ENCODE measurements at places on chromosomes 3 and 15.

GRCh38 chr3:100400780-100401673 is at the start of the genes LNP1 and TOMM70:
LNP1 (plus strand) TSS chr3:100401539; CDS start chr3:100429730, 28,191 bp downstream.
TOMM70 (minus strand) TSS chr3:100401089; CDS start chr3:100400949, 140 bp downstream.
- peak; percentile 97 for DNase-seq

- DNase-seq: no peak
These were observed 31.9 kb downstream of the AGTR1 start for GRCh38 chr3:148729476-148730055.

DNA sequence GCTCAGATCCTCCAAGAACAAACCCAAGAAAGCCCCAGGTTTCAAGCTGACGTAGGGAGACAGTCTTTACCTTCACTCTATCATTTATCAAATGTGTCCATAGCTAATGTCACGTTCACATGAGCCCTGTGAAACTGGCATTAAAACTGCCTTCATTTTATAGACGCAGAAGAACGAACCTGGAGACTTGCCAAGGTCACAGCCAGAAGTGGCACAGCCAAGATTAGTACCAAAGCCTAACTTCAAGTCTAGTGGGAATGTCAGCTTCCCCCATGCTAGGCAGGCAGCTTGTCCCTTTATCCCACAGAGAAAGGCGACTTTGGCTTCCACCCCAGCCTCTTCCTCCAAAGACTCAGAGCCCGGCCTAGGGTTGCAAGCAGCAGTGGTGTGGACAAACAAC is 517.2 kb downstream of the SHQ1 start:
- no peak for DNase-seq

GRCh38 chr3:108620250-108620649 is 30.7 kb downstream of the DZIP3 start:
- DNase-seq: no peak

- DNase-seq: no peak
These were observed 8.3 kb upstream of the UBE2E1 start for GRCh38 chr3:23797491-23797890.

DNA sequence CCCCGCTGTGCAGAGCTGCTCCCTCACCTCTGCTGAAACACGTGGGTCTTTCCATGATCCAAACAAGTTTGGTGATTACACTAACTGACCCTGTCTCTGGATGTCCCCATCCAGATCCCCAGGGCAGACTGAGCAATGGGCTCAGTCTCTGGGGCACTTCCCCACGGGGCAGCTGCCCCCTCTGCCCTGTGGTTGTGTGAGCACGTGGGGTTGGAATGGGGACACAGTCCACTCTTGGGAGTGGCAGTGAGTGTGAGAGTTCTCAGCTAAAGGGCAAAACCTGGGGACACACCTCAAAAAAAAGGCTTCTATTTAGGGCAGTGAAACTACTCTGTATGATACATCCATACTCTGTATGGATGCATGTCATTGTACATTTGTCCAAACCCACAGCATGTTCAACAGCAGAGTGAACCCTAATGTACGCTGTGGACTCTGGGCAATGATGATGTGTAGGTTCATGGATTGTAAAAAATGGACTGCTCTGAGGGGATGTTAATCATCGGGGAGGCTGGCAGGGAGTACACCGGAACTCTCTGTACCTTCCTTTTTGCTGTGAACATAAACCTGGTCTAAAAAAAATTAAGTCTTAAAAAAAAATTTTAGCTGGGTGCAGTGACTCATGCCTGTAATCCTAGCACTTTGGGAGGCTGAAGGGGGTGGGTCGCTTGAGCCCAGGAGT is 49.9 kb upstream of the BLM start:
- DNase-seq: no peak

- DNase-seq: no peak
These were observed 62.2 kb downstream of the MYLK start for GRCh38 chr3:123821920-123822319.

DNA sequence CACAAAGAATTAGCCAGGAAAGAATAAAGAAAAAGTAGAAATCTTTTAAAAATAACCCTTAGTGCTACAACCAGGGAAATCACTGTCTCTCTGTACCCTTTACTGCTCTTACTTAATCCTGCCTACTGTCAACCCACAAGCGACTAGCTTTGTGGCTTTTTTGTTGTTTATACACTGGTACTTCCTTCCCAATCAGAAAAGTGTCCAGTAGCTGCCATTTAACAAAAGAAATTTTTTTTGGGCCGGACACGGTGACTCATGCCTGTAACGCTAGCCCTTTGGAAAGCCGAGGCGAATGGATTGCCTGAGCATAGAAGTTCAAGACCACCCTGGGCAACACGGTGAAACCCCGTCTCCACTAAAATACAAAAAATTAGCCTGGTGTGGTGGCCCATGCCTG is 13.8 kb upstream of the FAM219B start:
- DNase-seq: no peak

All from HS-27A (cell line).